ENCODE measurements at places on chromosomes 6 and 20. TPM values are rescaled to one million over a fixed set of nuclear protein-coding genes. Genes with fewer than 3 reads are reported as not detected.

GRCh38 chr6:47440719-47441118, 36.9 kb upstream of the CD2AP start:
- no peak overlapping the region for H3K27ac ChIP-seq
- no peak for DNase-seq
- no peak overlapping the region for H3K4me3 ChIP-seq
- no peaks in the 10 kb centered on the region for H3K27me3 ChIP-seq

GRCh38 chr6:44041461-44042260, 85.6 kb downstream of the MRPL14 start:
- DNase-seq, result no peak
- no peak overlapping the region for H3K4me3 ChIP-seq
- H3K4me1 ChIP-seq, result no peaks in the 10 kb centered on the region
- H3K36me3 ChIP-seq, result no peaks in the 10 kb centered on the region

DNA sequence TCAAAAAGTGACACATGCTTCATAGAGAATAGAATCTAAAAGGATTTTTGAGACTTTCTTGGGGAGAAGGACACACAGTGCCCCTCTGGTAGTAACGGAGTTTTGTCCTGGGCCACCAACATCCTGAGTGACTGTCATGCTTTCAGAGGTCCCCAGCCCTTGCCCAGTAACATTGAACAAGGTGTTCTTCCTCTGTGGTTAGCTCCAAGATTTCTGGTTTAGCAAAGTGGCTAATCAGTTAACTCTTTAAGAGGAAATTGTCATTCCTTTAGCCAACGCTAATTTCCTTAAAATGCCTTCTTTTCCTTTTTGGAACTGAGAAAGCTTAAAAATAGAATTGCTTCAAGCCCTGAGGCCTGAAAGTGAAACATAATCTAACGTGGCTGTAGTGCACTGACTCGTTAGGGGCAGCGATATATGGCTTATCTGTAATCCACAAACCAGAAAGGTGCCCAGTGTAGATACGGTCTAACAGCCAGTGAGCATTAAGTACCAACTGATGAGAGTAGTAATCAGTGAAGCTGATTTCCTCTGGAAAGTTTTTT, 7.8 kb downstream of the E2F3 start:
- DNase-seq, result no peak
- no peaks in the 10 kb centered on the region for H3K27me3 ChIP-seq
- H3K4me3 ChIP-seq, result no peak overlapping the region
- peak overlapping the region; percentile 35 for H3K27ac ChIP-seq

Gene BPIFB1
- total RNA-seq, result not detected

Measured in T-cell (primary cell).